ENCODE measurements at places on chromosomes 2 and 18.

DNA sequence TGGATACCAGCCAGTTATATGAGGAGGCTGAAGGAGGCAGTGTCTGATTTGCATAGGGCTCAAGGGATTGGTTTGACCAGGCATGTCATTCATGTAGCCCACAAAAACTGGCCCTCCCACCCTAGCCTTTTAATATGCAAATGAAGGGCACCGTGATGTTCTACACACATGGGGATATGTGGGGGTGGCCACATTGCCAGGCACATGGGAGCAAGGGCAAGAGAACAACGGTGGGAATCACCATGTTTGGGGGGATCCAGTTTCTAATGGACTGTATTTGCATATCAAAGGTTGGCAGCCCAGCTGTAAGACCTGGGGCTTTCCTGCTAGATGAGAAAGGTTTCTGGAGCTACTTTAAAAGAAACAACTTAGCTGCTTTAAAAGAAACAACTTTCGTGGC lies 65.1 kb upstream of the SLC25A52 start:
- no peak for DNase-seq

- DNase-seq: no peak
Observed at GRCh38 chr2:234075518-234075915, 25.0 kb downstream of the SPP2 start.

- no peak for DNase-seq
Observed at GRCh38 chr2:109256921-109257320, 127.9 kb downstream of the SH3RF3 start.

DNA sequence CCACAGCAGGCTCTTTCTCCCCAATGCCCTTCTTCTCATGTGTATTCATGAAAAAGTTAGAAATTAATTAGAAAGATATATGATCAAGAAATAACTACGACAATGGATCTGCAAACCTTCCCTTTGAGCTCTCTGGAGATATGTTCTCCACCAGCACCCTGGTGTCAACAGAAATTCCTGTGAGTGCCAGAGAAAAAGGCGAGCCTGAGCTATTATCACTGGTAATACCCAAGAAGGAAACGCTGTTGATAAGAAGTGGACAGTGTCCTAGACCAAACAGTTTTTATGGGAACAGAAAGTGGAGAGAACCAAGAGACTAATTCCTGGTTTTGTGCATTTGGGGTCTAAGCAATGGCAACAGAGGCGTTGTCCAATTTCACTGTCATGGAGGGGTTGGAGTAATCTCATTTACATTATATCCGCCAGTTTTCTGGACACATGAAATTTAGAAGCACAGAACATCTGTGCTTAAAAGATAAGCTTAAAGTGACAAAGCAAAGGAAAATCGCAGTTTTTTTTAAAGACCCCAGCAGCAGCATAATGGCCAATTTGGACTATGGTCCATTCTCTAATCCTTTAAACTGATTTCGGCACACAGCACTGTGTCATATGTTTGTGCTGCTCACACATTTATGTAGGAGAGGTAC lies 47.2 kb upstream of the CDC42EP3 start:
- DNase-seq: no peak

GRCh38 chr2:241924909-241925250 lies 55.4 kb downstream of the RTP5 start:
- DNase-seq: no peak

- DNase-seq: no peak
Observed at GRCh38 chr2:196247976-196248280, 76.5 kb upstream of the STK17B start.

DNA sequence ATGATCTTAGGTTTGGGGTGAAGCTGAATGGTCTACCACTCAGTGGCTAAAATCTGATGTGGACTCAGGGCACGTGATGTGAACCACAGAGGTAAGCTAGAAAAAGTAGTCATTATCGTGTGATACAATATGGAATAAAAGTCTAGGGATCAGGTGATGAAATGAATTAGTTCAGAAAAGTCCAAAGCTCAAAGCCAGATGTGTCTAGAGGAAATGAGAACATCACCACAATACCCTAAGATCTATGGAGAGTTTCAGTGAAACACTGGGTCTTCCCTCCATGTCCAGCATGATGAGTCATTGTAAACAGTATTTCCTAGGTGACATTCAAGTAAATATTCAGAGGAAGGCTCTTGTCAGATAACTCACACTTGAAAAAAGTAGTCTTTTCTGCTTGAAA lies 1257.4 kb upstream of the ZEB2 start:
- no peak for DNase-seq

DNA sequence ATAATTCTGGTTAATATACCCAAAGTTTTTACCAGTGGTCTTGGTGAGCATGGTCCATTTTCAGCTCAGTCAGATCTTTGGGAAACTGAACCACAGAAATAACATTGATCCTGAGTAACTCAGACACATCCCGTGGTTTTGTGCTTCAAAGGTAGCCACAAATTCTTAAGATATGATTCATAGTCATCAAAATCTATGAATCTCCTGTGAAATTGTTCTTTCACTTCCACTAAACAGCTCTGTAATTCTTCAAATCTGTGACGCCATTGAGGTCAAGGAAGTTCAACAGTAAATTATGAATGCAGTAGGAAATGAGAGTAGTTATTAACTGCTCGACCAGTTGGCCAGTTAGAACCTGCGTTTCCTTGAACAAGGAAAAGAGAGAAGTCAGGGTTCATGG lies 147.3 kb downstream of the IRS1 start:
- DNase-seq: no peak

DNA sequence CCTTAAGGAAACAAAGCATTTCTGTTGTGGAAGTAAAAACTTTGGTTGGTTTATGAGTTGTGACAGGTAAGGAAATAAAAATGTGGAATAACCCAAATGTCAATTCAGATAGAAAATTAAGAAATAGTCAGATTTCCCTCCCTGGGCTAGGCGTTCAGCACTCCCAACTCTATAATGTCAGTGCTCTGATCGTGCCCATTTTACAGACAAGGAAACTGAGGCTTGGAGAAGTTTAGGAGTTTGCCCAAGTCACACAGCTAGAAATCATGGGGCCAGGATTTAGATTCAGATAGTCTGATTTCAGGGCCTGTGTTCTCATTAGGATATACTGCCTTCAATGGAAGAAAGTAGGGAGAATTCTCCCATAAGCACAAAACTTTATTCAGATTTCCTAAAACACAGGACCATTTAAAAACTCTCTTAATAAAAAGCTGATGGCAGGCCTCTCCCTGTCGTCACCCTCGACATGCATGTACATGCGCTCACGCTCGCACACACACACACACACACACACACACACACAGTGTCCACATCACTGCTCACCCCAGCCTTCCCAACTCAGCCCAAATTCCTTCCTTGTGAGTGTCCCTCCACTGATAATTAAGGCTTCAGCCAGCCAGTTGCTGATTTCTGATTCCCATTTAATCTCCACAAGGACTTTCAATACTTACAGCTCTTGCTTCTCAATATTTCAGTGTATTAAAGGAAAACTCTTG lies 49.1 kb upstream of the SLC14A2 start:
- DNase-seq: no peak

DNA sequence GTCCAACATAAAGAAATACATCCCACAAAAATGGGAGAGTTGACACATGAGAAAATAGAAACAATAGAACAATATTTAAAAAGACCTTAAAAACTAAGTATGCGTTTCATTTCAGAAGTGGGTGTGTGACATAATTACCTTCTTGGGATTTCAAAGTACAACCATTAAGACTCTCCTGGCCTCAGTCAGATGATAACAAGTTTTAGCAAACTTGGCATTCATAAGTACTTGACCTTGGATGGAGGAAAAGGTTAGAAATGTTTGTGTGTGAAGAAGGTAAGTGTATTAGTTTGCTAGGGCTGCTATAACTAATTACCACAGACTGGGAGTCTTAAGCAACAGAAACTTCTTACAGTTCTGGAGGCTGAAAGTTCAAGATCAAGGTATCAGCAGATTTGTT lies 4.9 kb upstream of the NGEF start:
- no peak for DNase-seq

DNA sequence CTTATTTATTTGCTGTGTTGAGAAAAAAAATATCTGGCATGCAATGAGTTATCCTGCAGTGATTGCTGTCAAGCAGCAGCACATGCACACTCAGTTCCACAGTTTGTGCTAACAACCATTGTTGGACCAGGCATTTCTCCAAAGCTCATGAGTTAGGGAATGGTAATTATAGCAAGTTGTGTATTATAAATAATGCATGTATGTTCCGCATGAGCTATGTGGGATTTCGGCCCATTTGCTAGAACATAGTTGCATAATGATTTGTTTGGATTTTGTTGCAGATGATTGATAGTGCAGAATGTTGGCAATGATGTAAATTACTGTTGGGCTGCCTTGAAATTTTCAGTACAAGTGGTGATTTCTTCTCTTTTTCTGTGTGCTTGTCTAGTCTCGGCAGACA lies 10.7 kb downstream of the KCNJ3 start:
- DNase-seq: no peak

DNA sequence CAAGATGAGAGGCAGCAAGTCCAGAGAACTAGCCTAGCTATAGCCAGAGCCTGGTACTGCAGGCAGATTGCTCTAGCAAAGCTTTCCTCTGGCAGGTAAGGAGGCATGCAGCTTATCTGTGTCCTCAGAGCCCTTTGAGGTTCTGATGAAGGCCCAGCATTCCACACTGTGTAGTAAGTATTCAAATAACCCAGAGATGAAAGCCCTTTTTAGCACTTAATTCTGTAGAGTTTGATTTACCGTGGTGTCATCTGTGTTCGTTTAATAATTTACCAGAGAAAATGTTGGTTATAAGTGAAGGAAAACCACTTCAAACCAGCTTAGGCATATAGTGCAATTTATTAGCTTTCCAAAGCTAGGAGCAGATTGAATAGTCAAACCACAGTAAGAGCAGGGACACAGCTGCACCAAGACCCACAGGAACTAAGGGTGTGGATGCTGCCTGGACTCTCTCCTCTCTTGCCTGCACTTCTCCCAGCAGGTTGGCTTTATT lies 226.6 kb downstream of the BABAM2 start:
- no peak for DNase-seq

Measured in T-helper 17 cell (primary cell).